ENCODE measurements at places on chromosomes 4 and X.

GRCh38 chrX:23434356-23434884, 99.8 kb downstream of the PTCHD1 start:
- no peak for DNase-seq

DNA sequence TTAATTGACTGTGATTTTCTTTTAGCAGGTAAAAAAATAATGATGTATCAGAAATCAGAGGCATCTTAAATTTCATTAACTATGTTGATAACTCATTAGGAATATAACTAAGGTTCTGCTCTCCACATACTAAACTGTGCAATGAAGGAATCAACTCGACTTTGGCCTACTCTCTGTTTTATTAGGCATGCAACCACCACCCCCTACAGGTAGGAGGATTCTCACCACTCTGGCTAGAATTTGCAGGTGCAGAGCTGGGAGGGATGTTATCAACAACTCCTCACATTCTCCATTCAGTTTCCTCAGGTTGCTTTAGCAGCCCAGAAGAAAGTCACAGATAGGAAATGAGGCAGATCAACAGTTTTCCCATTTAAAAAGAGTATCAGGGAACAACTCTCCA, 160.1 kb downstream of the COX18 start:
- peak; percentile 48 for DNase-seq

- DNase-seq = no peak
Measured at GRCh38 chrX:22594766-22595165, 322.1 kb downstream of the CBLL2 start.

DNA sequence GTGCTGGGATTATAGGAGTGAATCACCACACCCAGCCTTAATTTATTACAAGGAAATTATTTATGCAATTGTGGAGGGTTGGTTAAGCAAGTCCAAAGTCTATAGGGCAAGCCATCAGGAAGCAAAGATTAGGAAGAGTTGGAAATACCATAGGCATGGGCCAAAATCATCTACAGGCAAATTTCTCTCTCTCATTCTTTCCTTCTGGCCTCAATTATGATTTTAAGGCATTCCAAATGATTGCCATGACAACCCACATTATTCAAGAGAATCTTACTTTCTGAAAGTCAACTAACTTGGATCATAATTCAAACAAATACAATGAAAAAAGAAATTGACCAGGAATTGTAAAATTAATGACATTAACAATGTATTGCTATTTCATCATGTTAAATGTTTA, 400.8 kb downstream of the GPM6A start:
- no peak for DNase-seq
